ENCODE measurements at places on chromosomes 2 and 18.
A peak's percentile ranks its signal among the peaks of the same experiment; 100 is the strongest.

GRCh38 chr2:201618744-201619662 lies 24.3 kb downstream of the TMEM237 start:
- DNase-seq = peak; percentile 75

GRCh38 chr2:37774976-37775907 lies 103.8 kb upstream of the CDC42EP3 start:
- DNase-seq = no peak

DNA sequence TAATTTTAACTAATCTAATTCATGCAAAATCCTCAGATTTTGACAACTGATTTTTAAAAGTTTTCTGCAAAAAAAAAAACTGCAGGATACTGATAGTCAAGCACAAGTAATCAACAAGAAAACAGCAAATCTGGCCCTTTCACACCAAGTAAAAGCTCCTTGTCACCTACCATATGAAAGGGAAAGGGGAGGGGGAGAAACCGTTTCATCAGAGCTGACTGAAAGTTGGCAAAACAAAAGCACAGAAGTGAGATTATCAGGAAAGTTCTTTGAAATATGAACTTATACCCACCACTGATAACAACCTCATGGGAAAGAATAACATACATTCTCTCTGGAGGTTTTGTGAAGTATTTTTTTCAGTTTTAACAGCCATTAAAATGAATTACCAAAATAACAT lies 38.7 kb downstream of the ZNF521 start:
- no peak for DNase-seq

DNA sequence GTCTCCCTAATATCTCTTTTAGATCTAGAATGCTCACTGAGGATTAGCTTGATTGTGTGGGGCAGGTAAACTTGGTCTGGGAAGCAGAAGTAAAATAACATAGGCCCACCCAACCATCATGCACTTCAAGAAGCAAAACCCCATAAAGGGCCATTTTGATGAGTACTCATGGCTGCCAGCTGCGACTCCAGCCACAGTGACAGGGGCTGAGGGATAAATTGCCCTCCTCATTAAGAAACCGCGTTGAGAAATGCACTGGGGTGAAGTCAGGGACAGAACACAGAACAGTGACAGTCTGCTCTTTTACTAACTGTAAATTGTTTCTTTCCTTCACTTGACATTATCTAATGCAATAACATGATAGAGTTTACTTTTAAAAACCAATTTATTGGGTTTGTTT lies 60.2 kb downstream of the RND3 start:
- no peak for DNase-seq

DNA sequence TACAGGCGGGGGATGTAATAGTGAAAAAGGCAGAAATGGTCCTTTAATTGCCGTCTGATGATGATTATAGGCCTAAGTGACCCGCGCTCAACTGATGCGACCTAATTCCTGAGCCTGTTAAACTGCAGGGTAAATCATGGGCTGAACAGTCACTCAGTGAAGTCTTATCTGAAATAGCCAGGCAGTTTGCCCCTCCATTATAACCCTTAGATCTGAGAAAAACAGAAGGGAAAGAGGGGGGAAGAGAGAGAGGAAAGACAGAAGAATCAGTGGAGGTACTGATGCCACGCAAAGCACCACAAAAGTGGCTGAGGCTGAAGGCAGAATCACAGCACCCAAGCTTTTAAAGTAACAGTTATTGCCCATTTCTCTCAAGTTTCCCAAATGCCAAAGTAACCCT lies 73.1 kb upstream of the DNMT3A start:
- DNase-seq = no peak

- no peak for DNase-seq
These were observed 18.4 kb upstream of the CNDP2 start for GRCh38 chr18:74477771-74478170.

DNA sequence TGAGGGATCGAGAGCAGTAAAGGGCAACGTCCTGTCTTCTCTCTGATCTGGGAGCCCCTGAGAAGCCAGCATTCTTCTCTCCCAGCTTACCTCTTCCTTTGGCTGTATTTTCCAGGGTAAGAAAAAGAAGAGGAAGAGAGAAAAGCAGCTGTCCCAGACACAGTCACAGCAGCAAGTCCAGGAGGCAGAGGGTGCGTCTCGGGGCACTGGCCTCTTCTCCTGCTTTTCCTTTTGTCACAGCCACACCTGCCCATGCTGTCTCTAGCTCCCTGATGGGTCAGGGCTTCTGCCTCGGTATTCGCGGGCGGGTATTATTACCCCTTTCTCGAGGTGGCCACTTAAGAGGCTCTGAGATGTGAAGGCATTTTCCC lies 20.3 kb downstream of the TGOLN2 start:
- DNase-seq = no peak

DNA sequence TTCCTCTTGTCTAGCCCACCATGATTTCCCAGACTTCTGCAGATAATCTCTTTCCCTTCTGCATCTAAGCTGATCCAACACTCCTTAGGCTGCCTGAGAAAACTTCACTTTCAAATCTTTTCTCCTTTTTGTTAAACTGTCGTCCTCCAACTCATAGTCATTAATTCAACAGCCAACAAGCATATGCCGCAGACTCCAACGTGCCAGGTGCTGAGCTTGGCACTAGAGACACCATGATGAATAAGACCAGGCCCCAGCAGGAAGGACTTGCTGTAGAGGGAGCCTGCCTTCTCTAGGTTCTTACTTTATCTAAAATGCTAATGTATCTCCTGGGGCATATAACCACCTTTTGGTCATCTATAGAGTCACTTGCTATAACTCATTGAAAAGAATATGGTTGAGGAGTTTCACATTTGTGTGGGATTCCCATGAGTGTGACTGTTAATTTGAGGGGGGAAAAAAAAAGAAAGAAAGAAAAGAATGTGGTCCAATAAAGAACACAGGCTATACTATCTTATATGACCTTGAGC lies 51.0 kb downstream of the ANKRD44 start:
- no peak for DNase-seq

GRCh38 chr18:52636536-52636935 lies 296.5 kb downstream of the DCC start:
- no peak for DNase-seq

DNA sequence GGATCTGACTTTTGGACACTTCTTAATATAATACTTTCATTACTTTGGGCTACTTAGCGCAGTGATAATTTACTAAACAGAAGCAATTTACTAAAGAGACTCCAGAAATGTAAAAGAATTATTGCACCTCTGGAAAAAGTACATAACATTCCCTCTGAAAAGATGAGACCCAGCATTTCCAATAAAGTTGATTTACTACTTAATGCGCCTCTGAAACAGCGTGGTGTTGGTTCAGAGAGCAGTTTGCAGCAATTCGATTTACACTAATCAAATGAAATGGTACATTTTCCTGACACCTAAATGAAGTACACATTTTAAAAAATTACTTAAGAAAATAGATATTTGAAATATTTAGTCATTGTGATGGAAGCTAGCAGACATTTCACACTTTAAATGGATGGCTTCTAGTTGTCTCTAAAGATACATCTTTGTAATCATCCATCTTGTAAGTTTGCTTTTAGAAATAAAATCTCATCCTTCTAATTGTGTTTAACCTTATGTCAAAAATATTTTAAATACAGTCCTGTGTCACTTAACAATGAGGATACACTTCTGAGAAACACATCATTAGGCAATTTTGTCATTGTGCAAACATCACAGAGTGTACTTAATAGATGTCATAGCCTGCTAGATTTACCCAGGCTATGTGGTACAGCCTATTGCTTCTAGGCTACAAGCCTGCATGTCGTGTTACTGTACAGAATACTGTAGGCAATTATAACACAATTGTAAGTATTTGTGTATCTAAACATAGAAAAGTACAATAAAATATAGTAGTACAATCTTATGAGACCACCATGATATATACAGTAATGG lies 284.6 kb upstream of the UBE2E3 start:
- no peak for DNase-seq

GRCh38 chr2:49582946-49583345 lies 428.6 kb upstream of the FSHR start:
- peak; percentile 87 for DNase-seq

Measured in fibroblast of skin of right quadriceps (primary cell).